ENCODE measurements at places on chromosomes 2 and 18.

DNA sequence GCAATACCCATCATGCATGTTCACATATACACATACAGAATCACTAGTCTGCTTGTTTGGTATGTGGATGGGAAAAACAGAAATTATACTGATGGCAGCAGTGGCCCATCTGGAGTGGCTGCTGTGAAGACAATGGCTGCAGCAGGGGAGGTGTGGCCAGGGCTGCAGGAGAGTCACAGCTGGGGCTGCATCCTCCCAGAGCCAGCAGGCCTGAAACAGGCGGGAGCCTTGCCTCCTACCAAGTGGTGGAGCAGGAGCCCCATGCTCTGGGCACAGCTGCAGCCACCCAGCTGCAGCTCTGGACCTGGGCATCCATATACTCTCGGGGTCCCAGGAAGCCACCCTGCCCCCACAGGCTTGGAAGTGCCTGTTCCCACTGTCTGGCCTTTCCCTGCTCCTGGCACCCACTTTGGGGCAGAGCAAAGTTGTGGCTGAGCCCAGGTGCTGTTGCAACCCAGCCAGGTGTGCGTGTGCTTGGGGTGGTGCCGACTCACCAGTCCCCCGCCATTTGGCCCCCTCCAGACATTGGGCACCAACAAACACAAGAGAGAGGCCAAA, 136.6 kb downstream of the SPAG16 start:
- no peak for DNase-seq

DNA sequence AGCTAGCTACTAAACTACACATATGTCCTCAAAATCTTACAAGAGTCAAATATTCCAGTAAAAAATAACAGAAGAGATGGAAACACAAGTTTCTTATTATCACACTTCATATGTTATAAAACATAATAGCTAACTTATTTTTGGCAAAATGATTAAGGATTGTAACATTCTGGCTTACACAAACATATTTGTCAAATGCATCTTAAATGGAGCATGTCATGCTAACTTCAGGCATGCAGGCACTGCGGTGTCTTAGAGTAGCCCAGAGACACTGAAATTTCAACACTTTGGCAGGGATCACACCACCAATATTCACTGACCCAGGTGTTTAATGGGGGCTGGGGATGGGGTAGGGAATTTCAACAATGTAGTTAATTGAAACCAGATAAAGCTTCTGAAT, 51.6 kb downstream of the LDAH start:
- no peak for DNase-seq

DNA sequence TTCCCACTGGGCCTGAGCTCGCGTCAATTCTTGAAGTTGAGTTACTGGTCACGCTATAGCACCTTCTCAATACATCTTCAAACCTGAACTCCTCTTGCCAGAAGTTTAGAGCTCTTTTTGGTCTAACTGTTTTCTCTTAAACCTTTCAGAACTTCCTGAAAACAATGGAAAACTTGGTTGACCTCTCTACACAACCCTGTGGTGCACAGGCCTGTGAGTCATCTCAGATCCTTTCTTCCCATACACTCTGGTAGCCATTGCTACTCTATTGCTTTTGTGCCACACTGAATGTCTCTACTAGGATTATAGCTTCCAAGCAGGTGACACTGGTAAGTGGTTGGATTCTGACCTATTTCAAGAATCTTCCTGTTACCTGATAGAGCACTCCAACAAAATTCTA, 321.5 kb upstream of the FSIP2 start:
- no peak for DNase-seq

- DNase-seq = peak; percentile 59
These were observed 4.6 kb upstream of the KLF11 start for GRCh38 chr2:10038716-10039115.
